ENCODE measurements at places on chromosomes 4 and X.

- H3K27me3 ChIP-seq: no peaks in the 10 kb centered on the region
- peaks cover 12% of the 10 kb centered on the region for H3K4me1 ChIP-seq
- no peaks in the 10 kb centered on the region for H3K36me3 ChIP-seq
- peak; percentile 69 for DNase-seq
- H3K4me3 ChIP-seq: no peak overlapping the region
Observed at GRCh38 chr4:87209696-87210095, 10.7 kb downstream of the KLHL8 start.

DNA sequence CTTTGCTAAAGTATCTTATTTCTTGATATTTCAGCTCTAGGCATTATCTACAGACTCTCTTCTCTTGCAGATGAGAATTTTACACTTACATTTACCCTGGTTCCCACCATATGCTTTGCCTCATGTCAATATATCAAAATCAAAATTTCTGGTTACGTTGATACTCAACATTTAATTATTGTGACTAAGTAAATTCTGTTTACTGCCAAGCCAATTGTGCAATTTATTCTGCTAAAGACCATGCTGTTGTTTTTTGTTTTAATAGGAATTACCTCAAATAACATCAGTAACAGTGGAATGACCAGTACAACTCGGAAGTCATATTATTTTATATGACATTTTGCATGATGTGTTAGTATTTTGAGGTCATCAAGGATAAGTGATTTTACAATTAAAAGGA is 125.5 kb downstream of the IL15 start:
- no peaks in the 10 kb centered on the region for H3K27me3 ChIP-seq
- no peak for DNase-seq
- no peak overlapping the region for H3K4me3 ChIP-seq
- H3K36me3 ChIP-seq: no peaks in the 10 kb centered on the region

GRCh38 chrX:130147631-130148030 is 18.0 kb downstream of the AIFM1 start:
- no peak for DNase-seq
- no peaks in the 10 kb centered on the region for H3K4me1 ChIP-seq
- no peak overlapping the region for H3K4me3 ChIP-seq
- peaks cover 14% of the 10 kb centered on the region for H3K36me3 ChIP-seq
- H3K27ac ChIP-seq: no peak overlapping the region
- no peaks in the 10 kb centered on the region for H3K27me3 ChIP-seq

- H3K4me3 ChIP-seq: no peak overlapping the region
- H3K4me1 ChIP-seq: no peaks in the 10 kb centered on the region
- DNase-seq: no peak
- no peaks in the 10 kb centered on the region for H3K27me3 ChIP-seq
Observed at GRCh38 chr4:145414226-145414625, 67.4 kb upstream of the SMAD1 start.

- no peak overlapping the region for H3K4me3 ChIP-seq
- no peaks in the 10 kb centered on the region for H3K4me1 ChIP-seq
- H3K36me3 ChIP-seq: no peaks in the 10 kb centered on the region
- no peaks in the 10 kb centered on the region for H3K27me3 ChIP-seq
- no peak overlapping the region for H3K27ac ChIP-seq
Observed at GRCh38 chrX:122910697-122911096, 273.4 kb upstream of the GRIA3 start.

- no peaks in the 10 kb centered on the region for H3K4me1 ChIP-seq
- DNase-seq: no peak
- no peaks in the 10 kb centered on the region for H3K27me3 ChIP-seq
- H3K4me3 ChIP-seq: no peak overlapping the region
Observed at GRCh38 chr4:26594778-26595177, 10.9 kb downstream of the TBC1D19 start.

- no peaks in the 10 kb centered on the region for H3K27me3 ChIP-seq
- H3K4me1 ChIP-seq: no peaks in the 10 kb centered on the region
- H3K4me3 ChIP-seq: no peak overlapping the region
- no peak for DNase-seq
Observed at GRCh38 chr4:47065051-47065481, 33.7 kb downstream of the GABRB1 start.

DNA sequence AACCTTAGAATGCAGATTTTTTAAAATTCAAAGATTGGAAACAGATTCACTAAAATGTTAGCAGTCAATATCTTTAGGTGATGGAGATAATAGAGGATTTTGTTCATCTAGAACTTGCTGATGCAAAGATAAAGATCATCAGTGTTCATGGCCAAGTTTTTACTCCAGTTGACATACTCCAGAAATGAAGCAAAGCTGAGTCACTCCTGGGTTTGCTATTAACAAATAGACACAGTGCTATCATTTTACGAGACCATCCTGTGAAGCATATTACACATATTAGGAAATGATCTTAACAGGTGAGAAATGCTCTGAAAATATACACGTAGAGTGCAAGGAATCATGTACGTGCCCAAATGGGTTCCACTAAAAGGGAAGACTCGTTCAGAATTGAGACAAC is 170.6 kb upstream of the FAM9B start:
- H3K36me3 ChIP-seq: no peaks in the 10 kb centered on the region
- no peaks in the 10 kb centered on the region for H3K27me3 ChIP-seq
- no peak overlapping the region for H3K27ac ChIP-seq

DNA sequence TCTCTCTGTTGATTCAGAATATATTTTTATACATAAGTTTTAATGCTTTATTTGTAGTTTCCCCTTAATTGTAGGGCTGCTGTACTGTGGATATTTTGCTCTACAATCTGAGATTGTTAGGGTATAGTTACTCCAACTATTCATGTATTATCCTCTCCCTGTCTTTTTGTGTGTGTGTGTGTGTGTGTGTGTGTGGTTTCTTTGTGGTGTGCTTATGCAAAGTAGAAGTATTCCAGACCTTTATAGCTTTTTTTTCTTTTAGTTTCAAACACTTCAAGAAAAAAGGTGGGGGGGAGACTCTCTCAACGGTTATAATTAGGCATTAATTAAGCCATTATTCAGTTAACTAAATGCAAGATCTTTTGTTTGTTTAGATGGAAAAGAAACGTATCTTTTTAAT is 6.7 kb downstream of the SMAD1 start:
- peaks cover 52% of the 10 kb centered on the region for H3K4me1 ChIP-seq
- no peak overlapping the region for H3K4me3 ChIP-seq
- H3K36me3 ChIP-seq: no peaks in the 10 kb centered on the region
- H3K27me3 ChIP-seq: no peaks in the 10 kb centered on the region
- no peak overlapping the region for H3K27ac ChIP-seq

GRCh38 chrX:82711457-82711856 is 796.6 kb upstream of the POU3F4 start:
- no peak overlapping the region for H3K4me3 ChIP-seq
- no peak overlapping the region for H3K27ac ChIP-seq
- H3K36me3 ChIP-seq: no peaks in the 10 kb centered on the region
- no peak for DNase-seq
- no peaks in the 10 kb centered on the region for H3K27me3 ChIP-seq

DNA sequence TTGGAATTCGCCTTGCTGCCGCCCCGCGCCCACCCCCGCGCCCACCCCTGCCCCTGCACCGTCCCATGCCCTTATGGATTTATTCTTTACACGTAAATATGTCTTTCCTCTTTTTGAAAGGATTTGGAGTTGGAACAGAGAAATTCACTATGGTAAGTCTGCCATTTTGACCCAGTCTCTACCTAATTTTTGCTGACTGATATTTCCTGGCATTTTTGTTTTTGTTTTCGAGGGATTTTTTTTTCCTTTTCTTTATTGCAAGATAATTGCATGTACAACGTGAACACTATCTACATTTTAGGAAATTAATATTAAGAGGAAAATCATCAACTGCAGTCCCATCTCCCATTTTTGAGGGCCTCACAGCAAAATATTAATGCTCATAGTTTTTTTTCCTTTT is 468 bp upstream of the SPIN2B start:
- no peaks in the 10 kb centered on the region for H3K27me3 ChIP-seq
- peak overlapping the region; percentile 62 for H3K4me3 ChIP-seq
- H3K27ac ChIP-seq: peak overlapping the region; percentile 72

- H3K4me1 ChIP-seq: no peaks in the 10 kb centered on the region
- H3K4me3 ChIP-seq: no peak overlapping the region
- no peaks in the 10 kb centered on the region for H3K27me3 ChIP-seq
- H3K27ac ChIP-seq: no peak overlapping the region
- DNase-seq: no peak
Observed at GRCh38 chr4:139007640-139008039, 7.9 kb upstream of the NOCT start.

GRCh38 chrX:150879855-150880807 is 18.3 kb downstream of the CD99L2 start:
- no peaks in the 10 kb centered on the region for H3K4me1 ChIP-seq
- H3K27ac ChIP-seq: no peak overlapping the region
- H3K27me3 ChIP-seq: no peaks in the 10 kb centered on the region
- no peaks in the 10 kb centered on the region for H3K36me3 ChIP-seq

GRCh38 chr4:140497747-140498636 is at the start of gene MGAT4D:
Gene MGAT4D (minus strand): TSS chr4:140498293. CDS start chr4:140498222, 71 bp downstream.
- no peak for DNase-seq
- no peak within 1 kb of the TSS for H3K27ac ChIP-seq
- peak within 1 kb of the TSS; percentile 34 for H3K4me3 ChIP-seq
- peaks cover 4% of the 10 kb centered on the region for H3K4me1 ChIP-seq
- H3K27me3 ChIP-seq: peaks cover 72% of the 10 kb centered on the region

GRCh38 chrX:71106427-71106826 is at the start of gene CXorf65:
Gene CXorf65 (minus strand): TSS chrX:71106740. CDS start chrX:71106556, 184 bp downstream.
- no peaks in the 10 kb centered on the region for H3K27me3 ChIP-seq
- DNase-seq: no peak
- peaks cover 4% of the 10 kb centered on the region for H3K4me1 ChIP-seq
- H3K27ac ChIP-seq: no peak within 1 kb of the TSS
- no peaks in the 10 kb centered on the region for H3K36me3 ChIP-seq
- H3K4me3 ChIP-seq: no peak within 1 kb of the TSS

DNA sequence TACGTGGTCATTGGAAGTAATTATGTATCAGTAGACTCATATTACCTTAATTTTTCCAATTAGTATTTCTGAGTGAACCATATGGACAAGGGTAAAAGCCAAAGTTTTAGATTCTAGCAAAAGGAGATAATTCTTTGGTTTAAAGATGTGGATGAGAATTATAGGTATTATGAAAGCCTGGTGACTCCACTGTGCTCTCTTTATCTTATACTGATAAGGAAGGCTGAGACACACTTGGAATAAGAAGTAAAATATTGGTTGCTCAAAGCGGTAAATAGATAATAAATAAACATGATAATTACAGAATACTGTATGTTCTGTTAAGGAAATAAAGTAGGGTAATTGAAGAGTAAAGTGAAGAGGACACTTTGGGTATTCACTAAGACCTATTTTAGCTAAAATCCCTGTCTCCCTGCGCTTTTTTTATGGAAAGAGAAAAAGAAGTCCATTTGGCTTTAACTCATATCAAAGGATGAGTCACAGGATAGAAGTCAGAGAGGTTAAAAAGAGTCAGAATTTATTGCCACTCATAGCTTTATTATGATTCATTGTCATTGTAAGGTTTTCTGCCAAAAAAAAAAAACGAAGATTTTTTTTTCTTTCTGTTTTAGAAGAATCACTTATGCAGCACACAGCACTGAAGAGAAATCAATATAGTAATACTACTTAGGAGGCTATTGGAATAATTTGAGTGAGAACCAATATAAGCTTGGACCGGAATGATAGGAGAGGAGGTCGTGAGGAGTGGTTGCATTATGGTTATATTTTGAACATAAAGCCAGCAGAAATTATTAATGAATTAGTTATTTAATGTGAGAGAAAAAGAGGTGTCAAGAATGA is 2463.1 kb downstream of the ARAP2 start:
- no peaks in the 10 kb centered on the region for H3K4me1 ChIP-seq
- H3K4me3 ChIP-seq: no peak overlapping the region
- no peaks in the 10 kb centered on the region for H3K27me3 ChIP-seq
- H3K36me3 ChIP-seq: no peaks in the 10 kb centered on the region
- H3K27ac ChIP-seq: no peak overlapping the region
- no peak for DNase-seq

- H3K4me1 ChIP-seq: no peaks in the 10 kb centered on the region
- H3K4me3 ChIP-seq: no peak overlapping the region
- H3K27ac ChIP-seq: no peak overlapping the region
- no peak for DNase-seq
- no peaks in the 10 kb centered on the region for H3K27me3 ChIP-seq
Observed at GRCh38 chr4:93646233-93646930, 182.2 kb upstream of the ATOH1 start.

DNA sequence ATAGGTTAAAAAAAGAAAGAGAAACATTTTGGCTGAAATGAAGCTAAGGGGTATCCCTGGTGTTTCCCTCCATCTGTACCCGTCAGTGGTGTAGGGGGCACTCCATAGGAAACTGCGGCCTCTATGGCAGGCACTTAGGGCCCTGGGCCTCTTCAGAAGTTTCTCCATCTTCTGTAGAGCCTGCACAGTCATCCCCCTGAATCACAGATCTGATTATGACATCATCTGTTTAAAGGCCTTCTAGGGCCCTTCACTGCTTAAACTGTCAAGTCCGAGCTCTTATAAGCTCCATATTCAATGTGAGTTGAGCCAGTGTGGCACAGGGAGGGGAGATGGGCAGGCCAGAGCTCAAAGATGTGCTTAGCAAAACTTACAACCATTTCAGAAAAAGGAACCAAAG is 241.3 kb downstream of the NR3C2 start:
- no peak overlapping the region for H3K27ac ChIP-seq
- no peak for DNase-seq
- H3K36me3 ChIP-seq: no peaks in the 10 kb centered on the region
- no peaks in the 10 kb centered on the region for H3K27me3 ChIP-seq

All from suprapubic skin (tissue), 4 donors.